ENCODE measurements at places on chromosomes 4 and X.
A peak's percentile ranks its signal among the peaks of the same experiment; 100 is the strongest.

GRCh38 chr4:8368998-8369397, 71.5 kb downstream of the ACOX3 start:
- no peak for DNase-seq

GRCh38 chr4:185017964-185018772, at the start of gene HELT:
TSS of gene HELT (plus strand) at chr4:185018490. CDS start at chr4:185018929, 439 bp downstream.
- DNase-seq = no peak

GRCh38 chr4:150510176-150510865, 71.6 kb upstream of the MAB21L2 start:
- peak; percentile 45 for DNase-seq

DNA sequence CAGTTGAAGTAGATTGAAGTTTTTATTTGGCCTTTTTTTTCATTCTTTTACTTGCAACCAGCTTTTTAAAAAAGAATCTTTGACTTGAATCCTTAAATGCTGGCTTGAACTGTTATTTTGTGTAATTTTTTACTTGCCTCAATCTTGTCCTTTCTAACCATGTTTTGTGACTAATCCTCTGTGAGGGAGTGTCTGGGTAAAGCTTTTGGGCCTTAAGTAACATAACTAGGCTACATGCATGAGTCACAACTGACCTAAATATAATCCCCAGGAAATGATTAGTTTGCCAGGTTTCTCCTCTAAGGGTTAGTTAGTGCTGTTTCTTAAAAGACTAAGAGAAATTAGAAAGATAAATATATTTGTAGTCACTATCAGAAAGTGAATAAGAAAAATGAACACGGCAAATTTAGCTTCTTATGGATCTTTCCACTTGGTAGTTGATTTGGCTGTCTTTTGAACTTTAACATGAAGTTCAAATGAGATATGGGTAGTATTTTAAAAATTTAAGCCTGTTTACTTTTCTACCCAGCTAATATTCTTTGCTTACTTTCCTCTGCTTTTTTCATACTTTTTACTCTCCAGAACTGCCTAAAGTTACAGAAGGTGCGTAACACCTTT, 13.0 kb downstream of the EXOC1 start:
- DNase-seq = peak; percentile 74

GRCh38 chr4:70623323-70623722, 5.2 kb upstream of the ENAM start:
- DNase-seq = no peak

- DNase-seq = no peak
Measured at GRCh38 chrX:38868321-38868720, 67.1 kb downstream of the MID1IP1 start.

GRCh38 chrX:44344687-44345086, 1.2 kb upstream of the EFHC2 start:
- DNase-seq = no peak

DNA sequence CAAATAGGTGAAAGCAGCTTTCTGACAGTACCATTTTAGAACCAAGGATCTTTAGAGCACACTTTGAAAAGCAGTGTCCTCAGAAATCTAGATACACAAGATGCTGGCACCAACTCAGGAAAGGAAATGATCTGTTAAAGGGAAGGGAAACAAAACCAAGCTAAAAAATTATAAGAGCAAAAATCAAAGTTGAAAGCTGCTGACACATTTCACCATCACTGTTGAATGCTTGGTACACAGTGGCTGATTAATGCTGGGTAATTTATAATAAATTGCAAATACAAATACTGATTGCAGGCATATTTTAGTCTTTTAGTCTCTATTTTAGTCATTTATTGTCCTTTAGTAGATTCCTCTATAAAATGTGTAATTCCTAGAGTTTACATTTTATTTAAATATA, 1540.1 kb upstream of the PCDH10 start:
- no peak for DNase-seq

Measured in RWPE1 (cell line).